ENCODE measurements at places on chromosomes 7 and 10. TPM values are rescaled to one million over a fixed set of nuclear protein-coding genes. Genes with fewer than 3 reads are reported as not detected.

The WEE2 gene
- 0.27 TPM for total RNA-seq

The KNDC1 gene
- 8.6 TPM for total RNA-seq

The PILRB gene
- total RNA-seq, result 33.3 TPM

The MYOZ1 gene
- total RNA-seq, result 18.0 TPM

The PON1 gene
- total RNA-seq, result not detected

The ICA1 gene
- 12.9 TPM for total RNA-seq

The FAM25A gene
- total RNA-seq, result not detected

The MASTL gene
- total RNA-seq, result 12.1 TPM

The ZNRF2 gene
- 35.3 TPM for total RNA-seq

The CPA1 gene
- total RNA-seq, result 0.66 TPM

The EVX1 gene
- not detected for total RNA-seq

The H2AZ2 gene
- 221 TPM for total RNA-seq

The NOBOX gene
- total RNA-seq, result not detected

The DEPP1 gene
- total RNA-seq, result 40.9 TPM

The MMD2 gene
- total RNA-seq, result 5.7 TPM

The TBXAS1 gene
- total RNA-seq, result 5.9 TPM

The CPEB3 gene
- total RNA-seq, result 18.1 TPM

The AP5Z1 gene
- 22.8 TPM for total RNA-seq

The KIF11 gene
- total RNA-seq, result 14.8 TPM

The ADAM8 gene
- 4.0 TPM for total RNA-seq

The NPY4R gene
- 0.22 TPM for total RNA-seq

The KCNIP2 gene
- 12.5 TPM for total RNA-seq

The AKR1C4 gene
- total RNA-seq, result not detected

The PRKAR2B gene
- 45.9 TPM for total RNA-seq

The CPA2 gene
- not detected for total RNA-seq

The CXCL12 gene
- 117 TPM for total RNA-seq

The AZGP1 gene
- 15.0 TPM for total RNA-seq

The ARHGEF35 gene
- 6.2 TPM for total RNA-seq

The AMPH gene
- total RNA-seq, result 62.7 TPM

The MYH16 gene
- not detected for total RNA-seq

The CUL1 gene
- total RNA-seq, result 69.1 TPM

The ADCK2 gene
- 20.6 TPM for total RNA-seq

The STMP1 gene
- total RNA-seq, result 29.2 TPM

The SPDYE16 gene
- 1.2 TPM for total RNA-seq

The NKX6-2 gene
- total RNA-seq, result not detected

The FAM131B gene
- total RNA-seq, result 13.0 TPM

The NHLRC2 gene
- 90.7 TPM for total RNA-seq

The HOXA13 gene
- total RNA-seq, result 0.11 TPM
